Activated effector memory CD4-positive, alpha-beta T cell treated with anti-CD3 and anti-CD28 coated beads, Interleukin-2, amount 50 U/mL, for 16 hours (primary cell): ENCODE measurements at places on chromosomes 5 and 9.
A peak's percentile ranks its signal among the peaks of the same experiment; 100 is the strongest.

DNA sequence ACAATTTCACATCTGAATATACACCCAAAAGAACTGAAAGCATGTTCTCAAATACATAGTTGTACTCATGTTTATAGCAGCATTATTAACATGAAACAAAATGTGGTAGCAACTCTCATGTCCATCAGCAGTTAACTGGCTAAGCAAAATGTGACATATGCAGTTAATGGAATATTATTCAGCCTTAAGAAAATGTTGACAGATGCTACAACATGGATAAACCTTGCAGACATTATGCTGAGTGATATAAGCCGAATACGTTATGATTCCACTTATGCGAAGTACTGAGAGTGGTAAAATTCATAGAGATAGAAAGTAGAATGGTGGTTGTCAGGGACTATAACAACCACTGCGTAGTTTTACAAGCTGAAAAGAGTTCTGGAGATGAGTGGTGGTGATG, 1469.0 kb upstream of the ACO1 start:
- DNase-seq = no peak

DNA sequence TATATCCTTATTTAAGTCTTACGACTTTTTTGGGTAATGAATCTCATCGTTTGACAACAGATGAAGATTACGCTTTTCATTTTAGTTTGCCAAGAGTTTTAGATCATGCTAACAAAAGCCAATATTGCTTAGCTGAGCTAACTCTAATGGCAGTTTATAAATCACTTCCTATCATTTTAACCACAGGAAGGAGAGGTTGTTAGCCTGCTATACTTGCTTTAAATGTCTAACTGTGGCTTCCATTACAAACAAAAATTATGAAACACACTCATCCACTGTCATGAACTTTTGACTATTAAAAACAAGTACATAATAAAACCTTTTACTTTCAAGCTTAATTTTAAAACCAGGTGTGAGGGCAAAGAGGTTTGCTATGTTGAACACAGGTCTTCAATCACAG, 53.7 kb upstream of the ANKH start:
- DNase-seq = no peak

DNA sequence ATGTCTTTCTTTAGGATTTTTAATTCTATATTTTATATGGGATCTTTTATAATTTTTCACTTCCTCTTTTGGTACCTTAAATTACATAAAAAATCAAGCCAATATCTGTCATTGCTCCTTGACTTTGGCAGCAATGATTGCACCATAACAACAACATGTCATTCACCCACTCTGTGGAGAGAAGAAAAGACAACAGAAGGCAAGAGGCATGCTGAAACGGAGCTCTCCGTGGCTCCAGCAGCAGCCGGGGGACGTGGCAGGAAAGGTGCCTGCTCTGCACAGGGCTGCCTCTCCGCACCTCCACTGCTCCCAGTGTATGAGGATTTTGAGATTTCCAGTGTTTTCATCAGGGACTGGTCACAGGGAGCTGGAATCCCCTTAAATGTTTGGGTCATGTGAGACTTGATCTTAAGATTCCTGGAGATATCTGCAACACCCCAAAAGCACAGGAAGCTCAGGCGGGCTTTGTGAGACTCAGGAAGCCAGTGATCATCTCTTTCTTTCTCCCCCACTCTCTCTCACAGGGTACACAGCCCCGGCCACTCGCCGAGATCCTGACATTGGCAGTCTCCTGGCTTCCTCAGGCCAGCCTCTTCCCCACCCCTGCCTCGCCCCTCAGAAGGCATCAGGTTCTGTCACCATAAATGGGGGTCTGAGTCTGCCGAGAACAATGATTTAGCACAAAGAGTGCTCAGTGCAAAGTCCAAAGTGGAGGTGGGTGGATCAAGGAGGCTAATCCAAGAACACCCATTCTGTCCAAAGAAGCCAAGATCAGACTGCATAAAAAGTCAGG, 74.6 kb downstream of the ACTL7B start:
- no peak for DNase-seq

DNA sequence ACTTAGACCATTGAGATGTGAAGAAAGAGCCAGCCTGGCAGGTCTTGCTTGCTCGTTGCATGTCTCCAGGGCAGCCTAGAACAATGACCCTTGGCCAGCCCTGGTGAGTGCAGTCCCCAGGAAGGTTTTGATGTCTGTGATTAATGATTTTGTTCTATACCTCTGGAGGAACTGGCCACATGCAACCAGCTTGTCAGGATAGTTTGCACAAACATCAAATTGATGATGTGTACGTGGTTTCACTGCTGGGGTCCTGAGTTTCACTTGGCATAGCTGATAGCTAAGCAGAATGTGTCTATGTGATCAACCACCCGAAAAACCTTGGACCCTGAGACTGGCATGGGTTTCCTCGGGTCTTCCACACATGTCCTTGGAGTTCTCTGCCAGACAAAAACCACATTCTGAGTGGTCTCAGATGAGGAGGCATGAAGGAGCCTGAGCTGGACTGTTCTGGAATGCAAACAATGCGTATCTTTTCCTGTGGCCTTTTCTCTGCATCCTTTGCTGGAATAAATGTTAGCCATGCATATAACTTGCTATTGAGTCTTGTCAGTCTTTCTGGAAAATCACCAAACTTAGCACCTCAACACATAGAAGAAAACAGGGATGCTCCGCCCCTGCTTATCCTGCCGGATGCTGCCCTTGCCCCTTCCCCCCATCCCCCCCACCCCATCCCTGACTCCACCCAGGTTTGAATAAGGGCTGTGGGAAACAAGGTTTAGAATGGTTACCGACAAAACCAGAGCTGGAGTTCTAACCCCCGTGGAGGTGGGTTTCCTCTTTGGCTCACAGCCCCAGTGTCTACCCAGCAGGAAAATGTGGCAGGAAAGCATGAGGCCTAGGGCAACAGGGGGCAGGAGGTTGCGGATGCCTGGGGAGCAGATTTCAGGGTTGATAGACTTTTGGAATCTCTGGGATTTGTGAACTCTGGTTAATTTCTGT, 50.1 kb upstream of the ANKRD33B start:
- no peak for DNase-seq

DNA sequence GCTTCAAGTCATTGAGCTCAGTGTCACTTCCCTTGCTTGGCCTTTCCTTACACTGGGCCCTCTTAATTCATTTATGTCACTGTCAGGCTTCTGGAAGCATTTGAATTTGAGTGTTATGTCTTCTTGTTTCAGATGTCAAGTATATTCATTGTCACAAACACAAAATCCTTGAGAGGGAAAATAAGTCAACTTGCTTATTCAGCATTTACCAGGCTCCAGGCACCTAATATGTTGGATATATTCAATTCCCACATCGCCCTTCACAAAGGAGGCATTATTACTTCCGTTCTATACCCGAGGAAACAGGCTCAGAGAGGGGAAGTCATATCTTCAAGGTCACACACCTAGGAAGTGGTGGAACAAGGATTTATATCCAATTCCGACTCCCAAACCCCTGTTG, 121.1 kb upstream of the SMIM23 start:
- DNase-seq = no peak

DNA sequence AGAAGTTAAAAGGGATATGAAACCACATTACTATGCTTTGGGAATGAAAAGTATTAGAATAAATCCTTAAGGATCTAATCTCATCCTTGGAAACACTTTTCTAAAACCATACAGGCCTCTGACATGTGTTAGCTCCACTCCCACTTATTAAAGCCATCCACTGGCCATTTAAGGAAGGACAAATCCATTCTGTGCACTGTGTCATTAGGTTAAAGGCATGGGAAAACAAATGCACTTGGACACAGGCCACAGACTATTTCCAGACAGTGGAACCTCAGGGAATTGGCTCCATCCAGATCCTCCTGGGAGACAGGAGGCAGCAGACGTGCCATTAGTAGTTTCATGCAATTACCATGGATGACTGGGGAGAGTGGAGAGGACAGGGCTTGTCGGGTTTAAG, 454.9 kb downstream of the ENC1 start:
- no peak for DNase-seq

DNA sequence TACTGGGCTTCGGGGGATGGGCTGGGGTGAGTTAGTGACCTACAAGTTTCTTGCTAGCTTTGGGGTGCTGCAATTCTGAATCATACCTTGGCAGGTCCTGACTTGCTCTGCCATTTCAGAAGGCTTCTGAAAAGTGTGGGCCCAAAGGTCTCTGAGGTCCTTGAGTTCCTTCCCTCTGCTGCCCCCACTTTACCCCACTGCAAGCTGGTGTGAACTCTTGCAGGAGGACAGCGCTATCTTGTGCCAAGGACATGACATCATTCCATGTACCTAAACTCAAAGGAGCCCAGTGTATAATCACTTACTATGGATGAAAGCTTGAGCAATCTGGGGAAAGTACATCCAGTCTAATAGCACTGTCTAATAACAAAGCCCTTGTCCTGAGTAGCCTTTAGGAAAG, 157.4 kb downstream of the RMI1 start:
- no peak for DNase-seq

DNA sequence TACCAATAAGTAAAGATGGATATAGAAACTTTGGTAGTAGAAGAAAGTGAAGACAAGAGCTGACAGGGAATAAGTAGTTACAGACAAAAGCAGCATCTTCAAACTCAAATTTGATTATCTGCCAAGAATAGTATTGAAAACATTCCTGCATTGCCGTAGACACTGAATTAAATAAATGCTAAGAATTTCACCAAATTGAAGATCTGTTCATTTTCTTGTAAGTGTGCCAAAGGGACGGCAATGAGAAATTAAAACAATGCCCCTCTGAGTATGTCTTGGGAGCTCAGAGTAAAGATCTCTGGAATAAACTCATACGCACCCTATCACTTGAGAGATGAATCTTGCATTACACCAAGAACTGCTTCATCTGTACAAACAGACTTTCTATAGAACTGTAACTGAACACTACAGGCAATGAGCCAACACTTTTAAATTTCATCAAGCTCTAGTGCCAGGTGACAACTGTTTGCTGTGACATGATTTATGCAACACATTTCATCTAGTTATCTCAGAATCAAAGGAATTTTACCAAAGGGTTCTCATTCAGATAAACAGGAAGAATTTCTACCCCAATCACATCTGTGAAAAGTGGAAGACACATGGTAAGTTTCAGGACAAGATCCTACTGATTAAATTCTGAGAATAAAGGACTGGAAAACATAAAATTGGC, 66.9 kb downstream of the RFX3 start:
- DNase-seq = no peak

DNA sequence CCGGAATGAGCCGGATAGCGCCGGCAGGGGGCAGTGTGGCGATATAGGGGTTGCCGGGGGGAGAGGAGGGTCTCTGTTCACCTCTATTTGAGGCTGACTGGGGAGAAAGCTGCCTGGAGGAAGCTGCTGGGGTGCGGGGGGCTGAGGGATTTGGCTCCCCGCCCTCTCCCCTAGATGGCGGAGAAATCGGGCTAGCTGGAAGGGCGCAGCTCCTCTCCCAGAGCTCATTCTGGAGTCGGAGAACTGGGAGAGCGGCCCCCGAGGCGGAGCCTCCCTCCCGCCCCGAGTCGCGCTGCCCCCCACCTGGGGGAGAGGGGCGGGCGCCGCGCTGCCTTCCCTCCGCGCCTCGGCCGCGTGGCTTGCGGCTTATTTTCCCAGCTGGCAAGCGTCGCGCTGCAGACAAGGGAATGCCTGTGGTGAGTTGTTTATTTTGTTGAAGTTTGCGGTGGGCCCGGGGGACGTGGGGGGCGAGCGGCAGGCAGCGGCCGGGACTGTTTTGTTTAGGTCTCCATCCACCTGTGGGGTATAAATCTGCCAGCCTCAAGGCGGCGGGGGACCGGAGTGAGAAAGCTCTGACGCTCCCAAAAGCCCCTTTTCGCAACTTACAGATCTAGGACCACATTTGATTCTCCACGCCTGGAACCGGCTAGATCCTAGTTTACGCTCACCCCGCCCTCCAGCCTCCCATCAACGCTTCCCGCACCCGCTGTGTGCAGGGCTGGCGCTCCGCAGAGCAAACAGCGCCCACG, 4.1 kb upstream of the RGMB start:
- peak; percentile 80 for DNase-seq

- no peak for DNase-seq
Measured at GRCh38 chr9:99489060-99489413, 267.0 kb downstream of the SEC61B start.

GRCh38 chr9:128729302-128729701, 5.4 kb upstream of the ZDHHC12 start:
- no peak for DNase-seq

- no peak for DNase-seq
Measured at GRCh38 chr9:4098031-4098430, 201.8 kb downstream of the GLIS3 start.

GRCh38 chr9:97635026-97635425, 1.4 kb downstream of the NCBP1 start:
- DNase-seq = no peak

GRCh38 chr5:177431317-177432142, 5.1 kb downstream of the GRK6 start:
- peak; percentile 89 for DNase-seq

DNA sequence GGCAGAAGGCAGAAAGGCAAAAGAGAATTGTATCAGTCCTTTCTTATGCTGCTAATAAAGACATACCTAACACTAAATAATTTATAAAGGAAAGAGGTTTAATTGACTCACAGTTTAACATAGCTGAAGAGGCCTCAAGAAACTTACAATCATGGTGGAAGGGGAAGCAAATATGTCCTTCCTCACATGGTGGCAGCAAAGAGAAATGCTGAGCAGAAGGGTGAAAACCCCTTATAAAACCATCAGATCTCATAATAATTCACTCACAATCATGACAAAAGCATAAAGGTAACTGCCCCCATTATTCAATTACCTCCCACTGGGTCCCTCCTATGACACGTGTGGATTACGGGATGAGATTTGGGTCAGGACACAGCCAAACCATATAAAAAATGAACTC, 312.5 kb upstream of the PTGER4 start:
- no peak for DNase-seq

- no peak for DNase-seq
Measured at GRCh38 chr5:173590436-173591055, 25.9 kb downstream of the BOD1 start.

- DNase-seq = no peak
Measured at GRCh38 chr9:35688558-35689541, 875 bp downstream of the TPM2 start.

GRCh38 chr5:43634621-43635020, 31.6 kb downstream of the NNT start:
- DNase-seq = no peak

DNA sequence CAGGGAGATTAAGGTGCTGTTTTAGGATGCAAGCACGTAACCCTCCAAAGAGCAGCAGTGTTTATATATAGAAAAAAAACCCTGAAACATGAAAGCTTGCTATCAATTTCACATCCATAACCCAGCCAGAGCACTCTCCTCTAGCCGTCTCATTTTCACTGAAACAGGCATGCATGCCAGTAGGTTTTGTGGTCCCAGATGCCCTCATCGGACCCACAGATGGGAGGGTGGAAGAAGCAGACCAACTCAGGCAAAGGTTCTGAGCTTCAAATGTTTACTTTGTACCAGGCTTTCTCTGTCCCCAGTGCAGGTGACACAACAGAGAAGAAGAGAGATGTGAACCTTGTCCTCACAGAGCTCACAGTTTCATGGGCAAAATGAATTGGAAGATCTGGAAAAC, 127.4 kb upstream of the ATP10B start:
- no peak for DNase-seq

DNA sequence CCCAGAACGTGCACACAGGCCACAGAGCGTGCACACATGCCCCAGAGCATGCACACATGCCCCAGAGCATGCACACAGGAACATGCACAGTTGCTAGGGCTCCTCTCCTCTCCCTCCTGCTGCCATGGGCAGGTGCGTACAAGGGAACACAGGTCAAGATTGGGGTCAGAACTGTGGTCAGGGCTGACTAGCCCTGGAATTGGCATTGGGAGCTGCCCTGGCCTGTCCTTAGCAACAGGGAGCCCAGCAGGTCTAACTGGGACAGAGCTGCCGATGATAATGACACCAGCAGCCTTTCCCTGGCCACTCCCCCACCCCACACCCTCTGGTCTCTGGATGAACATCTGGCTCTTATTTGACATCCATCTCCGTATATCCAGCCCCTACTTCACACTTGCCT, 8.0 kb downstream of the PCDH1 start:
- DNase-seq = no peak
